ENCODE measurements at places on chromosomes 12 and 14.

GRCh38 chr12:111569363-111570083 lies 29.6 kb downstream of the ATXN2 start:
- no peak for DNase-seq
- H3K4me3 ChIP-seq = no peak overlapping the region
- H3K4me1 ChIP-seq = peaks cover 26% of the 10 kb centered on the region
- no peaks in the 10 kb centered on the region for H3K27me3 ChIP-seq

- H3K36me3 ChIP-seq = peaks cover 2% of the 10 kb centered on the region
- no peak overlapping the region for H3K27ac ChIP-seq
- H3K27me3 ChIP-seq = no peaks in the 10 kb centered on the region
Measured at GRCh38 chr12:2804393-2805142, 7.9 kb upstream of the ITFG2 start.

DNA sequence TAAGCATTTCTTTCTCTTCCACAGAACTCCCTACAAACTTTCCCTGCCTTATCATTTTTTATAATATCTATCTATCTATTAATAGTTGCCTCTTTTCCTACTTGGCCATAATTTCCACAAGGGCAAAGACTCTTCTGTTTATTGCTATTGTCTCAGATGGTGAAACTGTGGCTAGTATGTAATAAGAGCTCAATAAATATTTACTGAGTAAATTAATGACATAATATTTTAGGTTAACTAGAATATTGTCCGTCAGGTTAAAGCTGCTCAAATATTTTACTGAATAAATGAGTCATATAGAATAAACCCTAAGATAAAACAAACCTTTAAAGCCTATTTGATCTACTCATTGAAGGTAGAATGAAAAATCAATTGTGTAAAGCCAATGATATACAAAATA lies 240.5 kb downstream of the PPFIA2 start:
- H3K27me3 ChIP-seq = no peaks in the 10 kb centered on the region
- H3K27ac ChIP-seq = no peak overlapping the region
- DNase-seq = no peak
- H3K36me3 ChIP-seq = no peaks in the 10 kb centered on the region
- no peak overlapping the region for H3K4me3 ChIP-seq

DNA sequence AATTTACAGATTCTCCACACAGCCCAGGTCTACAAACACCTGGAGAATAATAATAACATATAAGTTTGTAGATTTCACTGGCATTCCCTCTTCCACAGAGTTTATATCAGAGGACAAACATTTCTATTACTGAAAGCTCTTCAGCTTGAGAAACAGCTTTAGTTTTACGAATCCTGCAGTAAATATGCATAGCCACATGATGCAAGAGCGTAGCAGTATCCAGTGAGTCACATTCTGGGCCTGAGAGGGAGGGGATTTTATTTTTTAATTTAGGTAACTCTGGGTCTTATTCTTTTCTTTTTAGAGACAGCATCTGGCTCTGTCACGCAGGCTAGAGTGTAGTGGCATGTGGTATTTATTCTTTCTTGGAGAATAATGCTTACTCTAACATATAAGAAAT lies 1002.8 kb downstream of the TRHDE start:
- H3K27ac ChIP-seq = no peak overlapping the region
- H3K36me3 ChIP-seq = no peaks in the 10 kb centered on the region
- DNase-seq = no peak
- no peaks in the 10 kb centered on the region for H3K4me1 ChIP-seq
- H3K27me3 ChIP-seq = no peaks in the 10 kb centered on the region
- no peak overlapping the region for H3K4me3 ChIP-seq

GRCh38 chr12:126830778-126831680 lies 1435.9 kb upstream of the TMEM132C start:
- H3K27me3 ChIP-seq = peaks cover 8% of the 10 kb centered on the region
- H3K4me3 ChIP-seq = no peak overlapping the region
- H3K4me1 ChIP-seq = no peaks in the 10 kb centered on the region
- H3K36me3 ChIP-seq = peaks cover 2% of the 10 kb centered on the region
- DNase-seq = no peak

GRCh38 chr12:113142173-113142885 lies 6.8 kb upstream of the RASAL1 start:
- H3K27ac ChIP-seq = no peak overlapping the region
- DNase-seq = no peak
- H3K4me3 ChIP-seq = no peak overlapping the region
- no peaks in the 10 kb centered on the region for H3K4me1 ChIP-seq
- no peaks in the 10 kb centered on the region for H3K36me3 ChIP-seq

GRCh38 chr12:89238593-89238992 lies 113.7 kb downstream of the DUSP6 start:
- H3K27ac ChIP-seq = no peak overlapping the region
- H3K4me3 ChIP-seq = no peak overlapping the region
- no peaks in the 10 kb centered on the region for H3K36me3 ChIP-seq

DNA sequence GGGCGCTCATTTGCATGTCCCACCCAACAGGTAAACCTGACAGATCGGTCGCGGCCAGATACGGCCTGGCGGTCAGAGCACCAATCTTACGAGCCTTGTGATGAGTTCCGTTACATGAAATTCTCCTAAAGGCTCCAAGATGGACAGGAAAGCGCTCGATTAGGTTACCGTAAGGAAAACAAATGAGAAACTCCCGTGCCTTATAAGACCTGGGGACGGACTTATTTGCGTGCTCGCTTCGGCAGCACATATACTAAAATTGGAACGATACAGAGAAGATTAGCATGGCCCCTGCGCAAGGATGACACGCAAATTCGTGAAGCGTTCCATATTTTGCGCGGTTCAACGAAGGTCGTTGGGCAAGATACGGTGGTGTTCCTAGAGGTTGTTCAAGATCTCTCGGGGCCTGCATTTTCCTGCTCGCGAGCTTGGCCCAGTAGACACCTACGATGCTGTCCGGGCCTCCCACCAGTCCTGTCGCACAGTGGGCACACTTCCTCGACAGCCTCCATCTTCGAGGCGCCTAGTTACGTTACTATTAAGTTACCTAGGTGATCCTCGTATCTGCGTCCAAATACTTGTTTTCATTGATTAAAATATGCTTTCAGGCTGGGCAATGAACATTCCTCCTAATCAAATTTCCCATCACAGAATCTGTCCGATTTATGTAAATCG lies at the start of gene RNU6-7:
Gene RNU6-7 (plus strand): TSS at position 230 of the 675 bp plus-strand sequence.
- H3K36me3 ChIP-seq = peaks cover 4% of the 10 kb centered on the region
- H3K27ac ChIP-seq = peak within 1 kb of the TSS; percentile 99
- H3K4me1 ChIP-seq = peaks cover 31% of the 10 kb centered on the region
- H3K27me3 ChIP-seq = peaks cover 5% of the 10 kb centered on the region

DNA sequence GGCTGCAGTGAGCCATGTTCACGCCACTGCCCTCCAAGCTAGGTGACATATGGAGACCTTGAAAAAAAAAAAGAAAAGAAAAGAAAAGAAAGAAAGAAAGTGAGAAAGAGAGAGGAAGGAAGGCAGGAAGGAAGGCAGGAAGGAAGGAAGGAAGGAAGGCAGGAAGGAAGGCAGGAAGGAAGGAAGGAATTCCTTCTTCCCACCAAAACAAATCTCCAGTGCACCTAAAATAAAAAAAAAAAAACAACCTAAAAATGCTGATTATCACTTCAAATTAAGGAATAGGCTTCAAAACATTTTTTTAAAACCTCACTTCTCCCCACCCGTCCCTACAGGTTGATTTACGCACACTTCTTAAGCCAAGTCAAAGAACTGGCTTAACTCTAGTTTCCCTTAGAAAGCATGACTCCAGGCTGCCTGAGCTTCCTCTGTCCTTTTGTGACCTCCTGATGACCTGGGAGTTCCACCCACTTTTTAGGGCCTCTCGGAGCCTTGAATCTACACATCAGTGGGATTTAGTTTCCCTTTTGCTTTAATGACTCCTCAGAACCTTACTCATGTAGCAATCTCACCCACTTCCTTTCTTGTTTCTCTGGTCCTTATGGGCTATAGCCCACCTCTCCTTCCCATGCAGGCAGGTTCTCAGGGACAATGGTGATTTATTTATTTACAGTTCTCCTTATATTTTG lies 18.6 kb downstream of the DUSP6 start:
- peaks cover 4% of the 10 kb centered on the region for H3K4me1 ChIP-seq
- H3K27me3 ChIP-seq = peaks cover under 1% of the 10 kb centered on the region
- DNase-seq = no peak
- no peak overlapping the region for H3K27ac ChIP-seq
- no peak overlapping the region for H3K4me3 ChIP-seq

DNA sequence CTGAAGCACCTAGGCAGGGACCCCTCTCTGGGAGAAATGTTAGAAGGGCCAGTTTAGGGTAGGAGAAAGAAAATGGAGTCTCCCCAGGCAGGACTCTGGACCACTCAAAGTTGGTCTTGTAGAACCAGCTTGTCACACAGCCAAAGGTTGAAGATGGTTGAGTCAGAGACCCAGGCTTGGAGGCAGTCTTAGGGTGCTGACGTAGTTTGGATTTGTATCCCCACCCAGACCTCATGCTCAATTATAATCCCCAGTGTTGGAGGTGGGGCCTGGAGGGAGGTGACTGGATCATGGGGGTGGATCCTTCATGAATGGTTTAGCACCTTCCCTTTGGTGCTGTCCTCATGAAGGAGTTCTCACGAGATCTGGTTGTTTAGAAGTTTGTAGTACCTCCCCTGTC lies 121.2 kb downstream of the CRACR2A start:
- H3K4me1 ChIP-seq = peaks cover 4% of the 10 kb centered on the region
- H3K4me3 ChIP-seq = no peak overlapping the region
- peaks cover 6% of the 10 kb centered on the region for H3K36me3 ChIP-seq
- no peak for DNase-seq

- H3K36me3 ChIP-seq = no peaks in the 10 kb centered on the region
- no peak overlapping the region for H3K4me3 ChIP-seq
- H3K27me3 ChIP-seq = no peaks in the 10 kb centered on the region
Measured at GRCh38 chr14:97311411-97311810, 514.2 kb downstream of the VRK1 start.

DNA sequence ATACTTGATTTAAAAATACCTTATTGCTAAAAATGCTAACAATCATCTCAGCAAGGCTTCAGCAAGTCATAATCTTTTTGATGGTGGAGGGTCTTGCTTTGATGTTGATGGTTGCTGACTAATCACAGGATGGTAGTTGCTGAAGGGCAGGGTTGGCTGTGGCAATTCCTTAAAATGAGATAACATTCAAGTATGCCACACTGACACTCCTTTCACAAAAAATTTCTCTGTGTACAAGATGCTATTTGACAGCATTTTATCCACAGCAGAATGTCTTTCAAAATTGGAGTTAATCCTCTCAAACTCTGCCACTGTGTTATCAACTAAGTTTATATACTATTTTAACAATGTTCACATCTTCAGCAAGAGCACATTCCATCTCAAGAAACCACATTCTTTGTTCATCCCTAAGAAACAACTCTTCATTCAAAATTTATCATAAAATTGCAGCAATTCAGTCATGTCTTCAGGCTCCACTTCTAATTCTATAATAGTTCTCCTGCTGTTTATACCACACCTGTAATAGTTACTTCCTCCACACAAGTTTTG lies 16.1 kb downstream of the SCAF11 start:
- H3K27me3 ChIP-seq = no peaks in the 10 kb centered on the region
- H3K36me3 ChIP-seq = peaks cover 8% of the 10 kb centered on the region
- no peak overlapping the region for H3K27ac ChIP-seq
- DNase-seq = no peak

DNA sequence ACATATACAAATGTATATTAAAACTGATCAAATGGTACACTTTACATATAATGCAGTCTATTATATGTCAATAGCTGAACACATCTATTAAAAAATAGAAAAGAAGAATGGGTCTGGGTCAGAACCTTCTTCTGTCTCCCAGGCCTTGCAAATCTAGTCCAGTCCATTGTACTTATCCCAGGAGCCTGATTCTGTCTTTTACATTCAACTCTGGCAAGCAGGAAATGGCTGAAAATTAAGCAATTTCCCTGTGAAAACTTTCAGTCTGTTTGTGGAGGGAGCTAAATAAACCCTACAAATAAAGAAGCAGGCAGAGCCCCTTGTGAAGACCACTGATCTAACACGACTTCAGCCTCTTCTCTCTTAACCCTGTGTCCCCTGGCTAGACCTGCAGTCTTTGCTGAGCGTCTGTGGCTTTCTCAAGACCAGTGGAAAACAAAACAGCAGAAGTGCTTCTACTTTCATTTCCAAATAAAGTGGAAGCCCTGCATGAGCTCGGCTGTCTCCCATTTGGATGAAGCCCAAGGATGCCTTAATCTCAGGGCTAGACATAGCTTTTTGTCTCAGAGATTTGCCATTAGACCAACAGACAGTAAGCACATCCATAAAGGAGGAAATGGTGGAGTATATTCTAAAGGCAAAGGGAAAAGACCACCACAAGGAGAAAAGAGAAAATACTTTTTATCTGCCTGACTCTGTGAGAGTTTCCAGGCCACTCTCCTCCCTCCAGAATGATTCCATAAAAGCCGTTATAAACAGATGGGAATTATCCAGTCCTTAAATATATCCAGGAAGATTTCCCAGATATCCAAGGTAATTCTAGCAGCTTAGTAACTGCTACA lies 48.2 kb downstream of the CRACR2A start:
- no peak for DNase-seq
- no peak overlapping the region for H3K27ac ChIP-seq
- no peak overlapping the region for H3K4me3 ChIP-seq
- no peaks in the 10 kb centered on the region for H3K27me3 ChIP-seq

DNA sequence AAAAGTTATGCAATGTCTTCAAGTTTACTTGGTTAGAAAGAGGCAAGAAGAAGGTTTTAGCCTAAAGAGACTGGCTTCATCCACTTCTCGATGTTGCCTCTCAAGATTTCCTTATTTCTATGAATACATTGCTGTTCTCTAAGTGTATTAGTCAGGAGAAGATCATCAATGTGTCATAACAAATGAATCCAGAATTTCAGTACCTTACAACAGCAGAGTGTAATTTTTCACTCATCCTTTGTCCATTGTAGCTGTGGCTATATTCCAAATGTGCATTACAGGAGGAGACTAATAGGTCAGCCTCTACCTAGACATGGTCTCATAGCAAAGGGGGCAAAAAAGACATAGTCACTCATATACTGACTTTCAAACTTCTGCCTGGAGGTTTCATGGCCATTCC lies 579.1 kb downstream of the PRKD1 start:
- no peaks in the 10 kb centered on the region for H3K4me1 ChIP-seq
- H3K36me3 ChIP-seq = no peaks in the 10 kb centered on the region
- H3K27me3 ChIP-seq = no peaks in the 10 kb centered on the region
- no peak overlapping the region for H3K4me3 ChIP-seq
- no peak for DNase-seq

DNA sequence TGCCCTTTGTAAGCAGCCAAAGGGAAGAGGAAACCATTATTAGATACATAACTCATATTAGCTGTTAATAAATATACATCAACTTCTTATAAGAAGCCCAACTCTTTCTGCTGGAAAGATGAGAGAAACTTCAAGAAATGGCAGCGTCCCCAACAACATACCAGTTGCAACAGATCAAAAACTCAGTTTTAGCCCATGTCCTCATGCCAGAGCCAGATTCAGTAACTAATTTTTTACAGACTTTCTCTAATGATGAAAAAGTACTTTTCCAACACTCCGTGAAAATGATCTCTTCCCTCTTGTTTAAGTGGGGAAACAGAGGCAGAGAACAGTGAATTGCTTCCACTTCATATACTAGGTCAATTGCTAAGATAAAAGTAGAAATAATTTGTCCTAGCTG lies 206.8 kb upstream of the NUDT4 start:
- no peak for DNase-seq
- no peak overlapping the region for H3K4me3 ChIP-seq
- peaks cover 8% of the 10 kb centered on the region for H3K4me1 ChIP-seq
- peaks cover 17% of the 10 kb centered on the region for H3K27me3 ChIP-seq

All from T-helper 17 cell (primary cell).